Activated naive CD4-positive, alpha-beta T cell treated with anti-CD3 and anti-CD28 coated beads, Interleukin-2, amount 10 ng/mL, durations not matched to agents 5 hours and 36 hours (primary cell): ENCODE measurements at places on chromosomes 12 and 14. TPM values are rescaled to one million over a fixed set of nuclear protein-coding genes. Genes with fewer than 3 reads are reported as not detected.

Gene KRT79
- not detected for total RNA-seq

Gene POTEM
- not detected for total RNA-seq

Gene CACNA2D4
- 11.5 TPM for total RNA-seq

Gene MRPL51
- 187 TPM for total RNA-seq

Gene KLRF1
- 0.25 TPM for total RNA-seq

Gene ACADS
- 16.6 TPM for total RNA-seq

Gene ASB2
- total RNA-seq: 24.2 TPM

Gene GPRC5D
- 0.99 TPM for total RNA-seq

Gene HCAR3
- not detected for total RNA-seq

Gene ANG
- 1.2 TPM for total RNA-seq
